ENCODE measurements at places on chromosomes 3 and 15.
A peak's percentile ranks its signal among the peaks of the same experiment; 100 is the strongest.

GRCh38 chr3:197428117-197428801 is 127.5 kb downstream of the BDH1 start:
- DNase-seq, result no peak

DNA sequence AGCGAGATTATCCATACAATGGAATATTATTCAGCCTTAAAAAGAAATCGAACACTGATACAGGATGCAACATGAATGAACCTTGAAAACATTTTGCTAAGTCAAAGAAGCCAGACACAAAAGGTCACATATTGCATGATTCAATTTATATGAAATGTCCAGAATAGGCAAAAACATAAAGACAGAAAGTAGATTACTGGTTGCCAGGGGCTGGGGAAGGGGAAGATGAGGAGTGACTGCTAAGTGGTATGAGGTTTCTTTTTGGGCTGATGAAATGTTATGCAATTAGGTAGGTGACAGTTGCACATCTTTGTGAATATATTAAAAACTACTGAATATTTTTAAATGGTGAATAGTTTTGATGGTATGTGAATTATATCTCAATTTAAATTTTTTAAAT is 38.3 kb downstream of the LRRFIP2 start:
- DNase-seq, result no peak

DNA sequence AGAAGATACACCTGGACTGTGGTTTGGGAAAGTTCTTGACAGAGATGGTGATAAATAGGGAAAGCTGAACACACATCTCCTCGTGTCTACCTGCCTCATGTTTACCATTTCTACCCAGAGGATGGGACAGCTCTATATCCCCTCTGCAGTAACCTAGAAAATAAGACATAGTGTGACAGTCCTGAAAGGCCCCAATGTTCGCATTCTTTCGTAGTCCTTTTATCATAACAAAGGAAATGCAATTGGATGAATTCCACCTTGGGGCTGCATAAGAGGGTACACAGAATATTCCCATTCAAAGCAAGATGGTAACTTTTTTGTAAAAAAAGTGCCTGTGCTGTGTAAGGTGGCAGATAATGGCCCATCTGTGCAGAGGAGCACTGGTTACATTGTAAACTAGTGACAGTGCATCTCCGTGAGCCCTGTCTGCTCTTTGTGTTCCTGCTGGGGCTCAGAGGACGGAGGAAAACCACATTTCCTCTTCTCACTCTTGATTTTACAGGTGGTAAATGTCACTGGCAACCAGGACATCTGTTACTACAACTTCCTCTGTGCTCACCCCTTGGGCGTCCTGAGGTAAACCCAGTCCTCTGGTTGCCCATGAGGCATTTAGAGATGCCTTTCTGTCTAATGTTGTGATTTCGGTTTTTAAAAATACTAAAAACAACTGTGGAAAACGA is 74.3 kb downstream of the SIDT1 start:
- DNase-seq, result no peak

DNA sequence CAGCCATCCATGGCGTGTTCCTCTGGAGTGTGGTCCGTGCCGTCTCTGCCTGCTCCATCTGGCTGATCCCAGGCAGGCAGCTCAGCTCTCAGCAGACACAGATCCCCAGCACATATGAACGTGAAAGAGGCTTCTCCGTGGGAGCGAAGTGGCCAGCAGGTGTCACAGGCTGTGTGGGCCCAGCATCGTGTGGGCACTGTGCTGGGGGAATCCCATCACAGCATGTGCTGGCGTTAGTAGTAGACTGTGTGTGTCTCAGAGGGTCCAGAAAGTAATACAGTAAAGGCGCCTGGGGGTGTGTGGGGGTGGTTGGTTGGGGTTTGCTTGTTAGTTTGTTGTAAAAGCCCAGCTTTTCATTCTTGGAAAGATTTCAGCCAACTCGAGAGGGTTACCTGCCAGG is 147.6 kb downstream of the IGF1R start:
- no peak for DNase-seq

DNA sequence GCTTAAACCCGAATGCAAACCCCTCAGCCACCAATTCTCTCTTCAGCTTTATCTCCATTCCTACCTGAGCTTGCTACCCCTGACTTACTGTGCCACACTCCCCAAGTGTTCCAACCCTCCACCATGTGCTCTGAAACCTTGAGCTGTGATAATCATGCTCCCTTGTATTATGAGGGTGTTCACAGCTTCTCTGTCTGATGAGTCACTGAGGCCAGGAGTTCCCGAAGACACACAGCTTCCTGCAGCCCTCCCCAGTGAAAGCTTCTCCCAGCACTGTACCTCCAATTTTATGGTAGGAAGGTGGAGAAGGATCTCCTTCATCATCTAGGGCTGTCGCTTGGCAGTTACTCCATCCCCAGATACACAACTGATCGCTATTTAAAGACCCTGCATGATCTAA is 24.9 kb downstream of the STAC start:
- DNase-seq, result no peak

DNA sequence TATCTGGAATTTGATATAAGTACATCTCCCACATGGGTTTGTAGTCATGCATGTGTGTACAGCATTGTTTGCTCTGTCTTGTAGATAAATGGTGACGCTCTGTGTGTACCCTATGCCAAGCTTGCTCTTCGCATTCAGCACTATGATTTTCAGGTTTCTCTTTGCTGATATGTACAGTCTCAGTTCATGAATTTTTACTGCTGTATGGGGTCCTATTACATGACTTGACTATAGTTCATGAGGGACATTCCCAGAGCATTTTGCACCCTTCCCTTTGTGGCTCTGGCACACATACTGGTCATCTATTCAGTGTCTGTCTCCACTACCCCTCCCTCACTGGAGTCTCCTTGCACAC is 132.7 kb downstream of the EEFSEC start:
- DNase-seq, result no peak

- DNase-seq, result no peak
Observed at GRCh38 chr3:34419801-34420200, 621.4 kb downstream of the PDCD6IP start.

- DNase-seq, result no peak
Observed at GRCh38 chr3:112546216-112546759, 15.5 kb downstream of the ATG3 start.

- DNase-seq, result no peak
Observed at GRCh38 chr3:95387242-95388021, 1324.6 kb downstream of the NSUN3 start.

GRCh38 chr15:89016549-89017041 is 71.7 kb upstream of the ABHD2 start:
- DNase-seq, result no peak

DNA sequence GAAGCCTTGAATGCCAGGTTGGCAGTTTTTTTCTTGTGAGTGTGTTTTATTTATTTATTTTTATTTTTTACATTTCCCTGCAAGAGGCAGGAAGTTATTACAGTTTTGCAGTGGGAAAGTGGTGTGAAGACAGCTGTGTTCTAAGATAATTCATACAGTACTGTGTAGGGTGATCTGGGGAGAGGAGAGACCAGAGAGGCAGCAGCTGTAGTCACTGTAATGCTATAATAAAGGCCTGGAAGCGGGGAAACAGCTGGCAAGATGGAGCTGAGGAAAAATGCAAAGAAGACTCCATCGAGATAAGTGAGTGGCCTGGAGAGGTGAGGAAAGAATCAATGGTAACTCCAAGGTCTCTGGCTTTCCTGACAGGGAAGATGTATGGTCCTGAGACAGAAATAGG is 23.1 kb downstream of the CNTN3 start:
- DNase-seq, result no peak

DNA sequence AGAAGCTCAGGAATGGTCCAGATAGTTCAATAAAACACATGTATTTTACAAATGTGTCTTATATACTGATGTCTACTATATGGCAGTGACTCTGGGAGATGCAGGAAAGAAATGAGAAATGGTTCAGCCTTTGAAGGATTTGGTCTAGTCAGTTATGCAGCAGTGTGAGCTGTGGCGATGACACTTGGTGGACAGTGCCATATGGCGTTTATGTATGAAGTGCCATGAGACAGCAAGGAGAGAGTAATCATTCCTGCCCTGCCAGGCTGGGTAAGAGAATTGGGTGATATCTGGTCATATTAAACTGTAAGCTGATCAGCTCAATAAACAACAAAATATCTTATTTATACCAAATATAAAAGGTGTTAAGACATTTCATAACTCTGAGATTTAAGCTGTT is 47.6 kb upstream of the ANP32A start:
- DNase-seq, result peak; percentile 46

- peak; percentile 36 for DNase-seq
Observed at GRCh38 chr15:90550919-90551318, 21.2 kb downstream of the CRTC3 start.

- DNase-seq, result peak; percentile 99
Observed at GRCh38 chr15:60358935-60359682, 38.7 kb downstream of the ANXA2 start.

DNA sequence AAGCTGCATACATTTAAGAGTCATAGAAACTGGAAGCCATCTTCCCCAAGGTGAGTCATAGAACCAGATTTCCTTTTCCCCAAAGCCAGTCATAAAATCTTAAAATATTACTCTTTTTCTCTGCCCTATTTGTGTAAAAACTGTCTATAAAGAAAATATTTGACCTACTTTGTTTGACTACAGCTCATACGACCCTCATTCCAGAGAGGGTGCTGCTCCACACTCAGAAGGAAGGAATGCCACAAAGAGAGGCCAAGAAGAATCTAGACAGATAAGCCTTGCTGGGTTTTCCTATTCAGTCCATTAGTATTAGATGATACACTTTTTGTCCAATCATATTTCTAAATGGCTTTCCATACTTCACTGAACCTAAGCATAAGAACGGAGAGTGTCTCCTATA is 671.6 kb upstream of the SGO1 start:
- no peak for DNase-seq

GRCh38 chr3:47414666-47415587 is 34.1 kb downstream of the PTPN23 start:
- DNase-seq, result no peak

DNA sequence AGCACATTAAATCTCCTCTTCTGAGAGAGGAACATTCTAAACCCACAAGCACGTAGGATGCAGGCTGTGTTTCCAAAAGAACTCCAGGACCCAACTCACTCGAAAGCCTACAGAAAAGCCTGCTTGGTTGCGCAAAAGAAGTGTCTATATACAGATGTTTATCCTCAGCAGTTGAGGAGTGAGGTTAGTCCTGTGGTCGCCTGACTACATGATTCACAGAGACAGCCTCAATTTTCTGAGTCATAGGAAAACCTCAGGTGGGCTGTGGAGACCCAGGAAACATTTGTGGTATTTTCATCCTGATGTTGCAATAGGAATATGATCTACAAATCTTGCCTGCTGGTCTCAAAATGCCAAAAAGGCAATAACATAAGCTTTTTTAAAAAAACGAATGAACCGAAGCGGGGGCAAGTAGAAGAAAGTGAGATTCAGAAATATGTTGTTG is 183.8 kb upstream of the THRB start:
- no peak for DNase-seq

DNA sequence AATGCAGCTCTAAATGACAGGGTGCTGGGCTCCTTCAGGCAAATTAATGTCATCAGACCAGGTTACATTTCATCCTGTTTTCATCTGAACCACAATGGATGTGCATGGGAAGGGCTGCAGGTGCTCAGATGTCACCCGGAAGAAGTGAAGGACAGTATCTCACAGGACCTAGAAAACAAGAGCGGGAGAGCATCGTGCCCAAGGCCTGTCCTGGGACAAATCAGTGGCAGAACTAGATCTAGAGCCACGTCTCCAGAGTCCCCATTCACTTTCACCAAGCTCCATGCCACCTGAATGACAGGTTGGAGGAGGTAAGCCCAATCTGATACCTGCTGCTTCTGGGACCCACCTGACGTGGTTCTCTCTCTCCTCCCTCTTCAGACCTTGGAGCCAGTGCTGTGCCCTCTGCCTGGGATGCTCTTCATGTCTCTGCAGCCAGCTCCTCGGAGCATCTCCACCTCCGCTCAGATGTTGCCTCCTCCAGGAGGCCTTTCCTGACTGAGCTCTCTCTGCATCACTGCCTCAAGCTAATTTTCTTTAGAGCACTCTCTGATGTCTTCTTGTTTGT is 77.3 kb downstream of the CPN2 start:
- DNase-seq, result no peak

DNA sequence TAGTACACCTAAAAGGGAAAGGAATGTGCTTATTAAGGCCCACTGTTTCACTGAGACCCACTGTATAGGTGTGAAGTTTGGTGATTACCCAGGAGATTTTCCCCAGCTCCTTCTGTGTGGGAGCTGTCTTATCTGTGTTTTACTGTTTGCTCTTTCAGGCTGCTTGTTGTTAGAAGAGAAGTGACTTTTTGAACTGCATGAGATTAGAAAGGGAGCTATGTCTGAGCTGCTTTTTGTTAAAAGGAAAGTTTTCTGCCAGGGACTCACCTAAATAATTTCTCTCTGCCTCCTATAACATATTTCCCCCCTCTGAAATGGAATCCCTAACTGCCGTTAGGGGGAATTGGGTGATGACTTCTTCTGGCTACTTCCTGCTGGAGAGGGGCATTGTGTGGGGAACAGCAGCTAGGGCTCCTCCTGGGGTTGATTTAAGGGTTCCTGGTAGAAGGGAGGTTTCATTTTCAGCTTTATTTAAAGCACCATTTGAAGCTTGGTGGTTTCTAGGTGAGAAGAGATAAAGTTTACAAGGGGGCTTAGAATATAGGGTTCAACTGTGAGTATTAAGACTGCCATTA is 77.1 kb upstream of the ATP11B start:
- DNase-seq, result no peak

- DNase-seq, result no peak
Observed at GRCh38 chr3:150699068-150699639, 4.6 kb downstream of the ERICH6 start.

DNA sequence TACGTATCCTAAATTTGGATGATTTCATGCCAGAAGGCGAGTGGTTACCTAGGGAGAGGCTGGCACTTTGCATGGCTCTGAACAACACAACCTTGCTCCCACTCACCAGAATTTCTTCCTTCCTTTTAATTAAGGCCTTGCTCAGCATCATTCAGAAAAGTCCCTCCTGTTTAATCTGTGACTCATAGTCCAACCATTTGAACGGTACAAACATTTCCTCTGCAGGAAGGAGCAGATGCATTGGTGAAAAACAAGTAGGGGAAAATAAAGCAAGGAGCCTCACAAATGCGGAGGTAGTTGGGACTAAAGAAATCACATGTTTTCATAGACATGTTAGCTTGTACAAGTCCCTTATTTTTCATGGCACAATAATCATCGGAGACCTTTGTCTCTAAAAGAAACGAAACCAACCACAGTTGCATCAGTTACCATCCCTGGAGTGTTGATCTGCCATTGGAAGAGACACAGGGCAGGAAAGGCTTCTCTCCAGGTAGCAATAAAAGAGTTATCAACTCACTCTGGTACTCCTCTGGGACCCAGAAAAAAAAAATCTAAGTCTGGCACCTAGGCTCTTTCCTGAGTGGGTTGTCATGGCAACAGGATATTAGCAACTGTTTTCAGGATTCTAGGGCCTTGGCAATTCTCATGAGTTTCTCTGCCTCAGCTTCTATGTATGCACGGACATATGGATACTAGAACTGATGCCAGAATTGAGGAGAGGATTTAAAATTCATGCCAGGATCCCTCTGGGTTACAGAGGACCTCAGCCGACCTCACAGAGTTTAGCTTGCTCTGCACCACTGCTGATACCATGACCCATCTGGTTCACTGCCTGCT is 255.4 kb upstream of the ARPP21 start:
- peak; percentile 90 for DNase-seq
